ENCODE measurements at places on chromosomes 16 and 17.
A peak's percentile ranks its signal among the peaks of the same experiment; 100 is the strongest.

DNA sequence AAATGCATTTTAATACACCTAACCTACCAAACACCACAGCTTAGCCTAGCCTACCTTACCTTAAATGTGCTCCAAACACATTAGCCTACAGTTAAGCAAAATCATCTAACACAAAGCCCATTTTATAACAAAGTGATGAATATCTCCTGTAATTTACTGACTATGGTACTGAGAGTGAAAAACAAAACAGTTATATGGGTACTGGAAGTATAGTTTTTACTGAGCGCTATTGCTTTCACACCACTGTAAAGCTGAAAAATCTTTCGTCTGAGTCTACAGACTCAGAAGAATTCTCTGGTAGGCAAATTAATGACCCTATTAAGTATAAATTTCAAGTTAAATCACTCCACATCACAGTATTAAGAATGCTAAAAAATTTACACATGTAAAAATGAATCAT, 3.5 kb downstream of the GRB2 start:
- no peak for DNase-seq

DNA sequence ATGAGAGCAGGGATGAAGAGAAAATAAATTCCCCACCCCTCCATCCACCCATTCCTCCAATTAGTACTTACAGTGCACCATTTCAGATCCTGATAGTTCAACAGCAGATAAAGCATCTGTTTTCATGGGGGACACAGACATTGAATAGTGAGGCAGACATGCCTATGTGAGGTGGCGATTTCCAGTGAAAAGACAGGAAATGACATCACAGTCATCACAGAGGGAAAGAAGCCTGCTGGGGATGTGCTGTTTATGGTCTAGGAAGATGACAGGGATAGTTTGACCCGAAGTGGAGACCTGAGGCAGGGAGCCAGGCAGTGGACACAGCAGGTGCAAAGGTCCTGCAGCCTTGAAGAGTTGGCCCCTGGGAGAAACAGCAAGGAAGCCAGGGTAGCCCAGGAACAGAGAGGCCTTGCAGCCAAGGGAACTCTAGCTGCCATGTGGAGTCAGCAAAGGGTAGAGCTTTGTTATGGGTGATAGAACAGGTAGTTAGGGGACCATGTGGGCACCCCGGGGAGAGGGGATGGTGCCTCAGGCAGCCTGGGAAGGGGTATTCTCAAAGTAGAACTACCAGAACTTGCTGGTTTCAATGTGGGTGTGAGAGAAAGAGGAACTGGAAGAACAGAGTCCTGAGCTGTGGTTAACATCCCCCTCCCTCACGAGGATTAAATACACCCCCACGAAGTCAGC, 256.6 kb downstream of the CPPED1 start:
- DNase-seq: no peak

DNA sequence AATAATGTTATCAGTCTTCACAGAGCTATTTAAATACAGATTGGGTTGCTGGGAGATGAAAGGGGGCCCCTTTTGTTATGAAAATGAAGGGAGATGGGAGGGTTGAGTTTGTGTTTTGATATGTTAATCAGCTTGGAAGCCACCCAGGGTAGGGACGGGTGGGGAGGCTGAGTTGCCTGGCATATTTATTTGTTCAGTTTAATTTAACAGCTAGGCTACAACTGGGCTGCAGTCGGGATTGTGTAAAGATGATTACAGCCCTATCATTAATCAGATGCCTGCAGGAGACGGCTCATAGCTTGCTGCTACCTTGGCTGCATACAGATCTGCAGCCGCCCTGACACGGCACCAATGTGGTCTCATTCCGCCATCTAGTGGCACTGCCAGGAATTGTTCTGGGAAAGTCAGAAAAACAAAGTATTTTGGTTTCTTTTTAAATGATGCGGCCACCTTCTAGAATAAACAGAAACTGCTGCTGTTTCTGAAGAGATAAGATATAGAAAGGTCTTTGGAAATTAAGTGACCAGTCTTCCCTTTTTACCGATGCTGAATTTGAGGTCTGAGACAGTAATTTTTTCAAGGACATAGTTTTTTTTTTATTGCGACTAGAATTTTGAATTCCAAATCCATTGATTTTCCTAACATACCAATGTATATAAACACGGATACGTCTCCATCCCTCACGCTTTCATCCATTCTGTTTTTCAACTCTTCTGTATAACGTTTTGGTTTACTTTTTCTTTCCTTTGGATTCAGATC, 458.0 kb upstream of the ASIC2 start:
- no peak for DNase-seq

GRCh38 chr17:57956291-57957119, 1.3 kb upstream of the CUEDC1 start:
- DNase-seq: peak; percentile 33

DNA sequence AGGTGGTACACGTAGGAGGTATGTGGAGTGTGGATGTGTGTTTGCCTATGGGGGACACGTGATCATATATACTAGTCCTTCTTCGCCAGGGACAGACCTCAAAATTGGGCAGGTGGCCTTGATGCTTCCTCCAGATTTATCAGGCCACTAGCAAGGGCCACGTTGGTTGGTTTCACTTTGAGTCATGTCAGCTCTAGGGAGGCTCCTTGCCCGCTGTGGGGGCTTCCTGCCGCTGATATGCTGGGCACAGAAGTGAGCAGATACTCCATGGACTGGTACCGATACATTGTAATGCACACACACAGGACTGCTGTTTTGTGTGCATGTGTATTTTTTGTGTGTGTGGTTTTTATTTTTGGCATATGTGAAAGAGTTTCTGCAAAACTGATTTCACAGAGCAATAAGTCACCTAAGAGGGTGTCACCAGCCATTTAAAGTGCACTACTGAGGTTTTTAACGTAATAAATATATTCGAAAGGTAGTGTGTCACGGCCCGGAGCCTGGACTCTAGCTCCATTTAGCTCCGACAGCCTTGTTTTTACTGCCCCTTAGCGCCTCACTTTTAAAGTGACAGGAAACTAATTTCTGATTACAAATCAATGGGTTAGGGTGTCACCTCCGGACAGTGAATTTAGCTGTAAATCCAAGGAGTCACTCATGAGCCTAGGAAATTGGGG, 605.5 kb upstream of the SALL1 start:
- DNase-seq: no peak

GRCh38 chr17:40447148-40447644, 3.9 kb downstream of the IGFBP4 start:
- DNase-seq: no peak

DNA sequence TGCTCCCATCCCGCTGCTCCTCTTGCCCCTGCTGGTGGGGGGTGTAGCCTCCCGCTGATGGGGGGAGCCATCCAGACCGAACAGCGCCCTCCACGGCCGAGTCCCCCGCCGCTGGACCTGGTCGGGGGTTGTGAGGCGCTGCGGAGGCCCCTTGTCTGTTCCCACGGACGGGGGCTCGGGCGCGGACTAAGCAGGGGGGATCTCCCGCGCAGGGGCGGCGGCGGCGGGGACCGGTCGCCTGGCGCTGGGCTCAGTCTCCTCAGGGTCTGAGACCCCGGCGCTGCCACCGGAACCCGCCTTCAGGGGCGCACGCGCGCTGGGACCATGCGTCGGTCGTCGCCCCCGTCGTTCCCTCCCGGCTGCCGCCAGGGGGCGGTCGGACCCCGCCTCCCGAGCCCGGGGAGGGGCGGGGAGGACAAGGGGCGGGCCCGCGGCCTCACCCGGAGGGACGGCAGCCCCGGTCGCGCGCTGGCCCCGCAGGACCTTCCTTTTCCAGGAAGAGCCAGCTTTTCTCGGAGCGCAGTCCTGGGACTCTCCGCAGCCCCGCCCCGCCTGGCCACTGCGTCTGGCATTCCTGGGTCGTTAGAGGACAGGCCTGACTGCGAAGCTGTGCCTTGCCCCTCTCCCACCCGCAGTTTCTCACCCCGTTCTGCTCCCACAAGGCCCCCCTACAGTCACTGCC, 6.3 kb upstream of the IL32 start:
- DNase-seq: peak; percentile 98

DNA sequence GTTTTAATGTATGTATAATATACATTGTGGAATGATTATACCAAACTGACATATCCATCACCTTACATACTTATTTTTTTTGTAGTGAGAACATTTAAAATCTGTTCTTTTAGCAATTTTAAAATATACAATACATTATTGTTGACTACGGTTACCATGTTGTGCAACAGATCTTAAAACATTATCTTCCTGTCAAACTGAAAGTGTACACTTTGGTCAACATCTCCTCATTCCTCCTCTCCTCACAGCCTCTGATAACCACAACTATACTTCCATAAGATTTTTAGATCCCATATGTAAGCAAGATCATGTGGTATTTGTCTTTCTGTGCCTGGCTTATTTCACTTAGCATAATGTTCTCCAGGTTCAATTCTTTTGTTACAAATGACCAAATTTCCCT, 7.5 kb upstream of the DNAJA2 start:
- no peak for DNase-seq

- no peak for DNase-seq
These were observed 177.4 kb upstream of the XYLT1 start for GRCh38 chr16:17647879-17648872.

GRCh38 chr17:79878329-79878947, 39.2 kb upstream of the CBX4 start:
- DNase-seq: no peak

DNA sequence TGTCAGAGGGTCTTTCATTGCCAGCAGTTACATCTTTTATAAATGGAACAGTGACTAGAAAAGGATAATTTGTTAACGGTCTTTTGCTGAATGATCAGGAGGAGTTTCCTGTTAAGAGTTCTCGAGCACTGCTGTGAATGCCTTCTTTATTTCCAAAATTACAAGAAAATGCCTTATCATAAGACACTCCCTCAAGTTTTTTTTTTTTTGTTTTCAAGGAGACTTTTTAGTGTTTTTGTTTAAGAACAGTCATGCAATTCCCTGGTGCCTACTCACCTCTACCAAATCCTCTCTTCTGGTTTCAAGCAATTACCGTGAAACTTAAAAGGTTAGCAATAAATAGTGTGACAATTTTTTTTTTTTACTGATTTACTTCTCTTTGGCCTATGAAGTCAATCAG, 19.0 kb upstream of the VWA3A start:
- no peak for DNase-seq

- no peak for DNase-seq
These were observed 64.1 kb upstream of the SREBF1 start for GRCh38 chr17:17900615-17901520.

- DNase-seq: no peak
These were observed 2.2 kb upstream of the UBE2Z start for GRCh38 chr17:48905987-48906515.

GRCh38 chr17:13940858-13941665, 128.2 kb upstream of the COX10 start:
- no peak for DNase-seq

GRCh38 chr16:51093726-51094280, 57.3 kb downstream of the SALL1 start:
- no peak for DNase-seq

GRCh38 chr17:35548978-35549377, 11.5 kb upstream of the SLFN12L start:
- no peak for DNase-seq

DNA sequence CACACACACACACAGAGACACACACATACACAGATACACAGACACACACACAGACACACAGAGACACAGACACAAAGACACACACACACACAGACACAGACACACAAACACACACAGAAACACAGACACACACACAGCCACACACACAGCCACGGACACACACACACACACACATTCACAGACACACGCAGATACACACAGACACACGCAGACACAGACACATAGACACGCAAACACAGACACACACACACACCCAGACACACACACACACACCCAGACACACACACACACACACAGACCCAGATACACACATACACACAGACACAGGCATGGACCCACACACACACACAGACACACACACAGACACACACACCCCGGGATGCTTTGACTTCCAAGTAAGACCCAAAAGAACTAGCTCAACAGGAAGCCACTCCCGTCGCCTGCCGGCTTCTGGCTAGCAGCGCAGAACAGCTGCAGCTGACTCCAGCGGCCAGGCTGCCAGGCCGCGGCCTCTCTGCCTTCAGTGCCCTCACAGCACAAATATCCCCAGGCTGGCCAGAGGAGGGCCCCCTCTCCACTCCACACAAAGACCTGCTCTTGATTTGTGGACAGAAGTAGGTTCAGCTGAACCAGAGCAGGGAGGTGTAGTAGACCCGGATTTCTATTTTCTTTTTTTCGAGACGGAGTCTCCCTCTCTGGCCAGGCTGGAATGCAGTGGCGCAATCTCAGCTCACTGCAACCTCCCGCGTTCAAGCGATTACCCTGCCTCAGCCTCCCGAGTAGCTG, 6.0 kb upstream of the CHRNE start:
- peak; percentile 94 for DNase-seq

GRCh38 chr17:7183433-7184090, 4.4 kb upstream of the ASGR1 start:
- DNase-seq: no peak

- no peak for DNase-seq
These were observed 173.6 kb downstream of the PRKCA start for GRCh38 chr17:66476014-66476413.

- DNase-seq: no peak
These were observed 15.8 kb downstream of the CDH16 start for GRCh38 chr16:66902648-66903543.

DNA sequence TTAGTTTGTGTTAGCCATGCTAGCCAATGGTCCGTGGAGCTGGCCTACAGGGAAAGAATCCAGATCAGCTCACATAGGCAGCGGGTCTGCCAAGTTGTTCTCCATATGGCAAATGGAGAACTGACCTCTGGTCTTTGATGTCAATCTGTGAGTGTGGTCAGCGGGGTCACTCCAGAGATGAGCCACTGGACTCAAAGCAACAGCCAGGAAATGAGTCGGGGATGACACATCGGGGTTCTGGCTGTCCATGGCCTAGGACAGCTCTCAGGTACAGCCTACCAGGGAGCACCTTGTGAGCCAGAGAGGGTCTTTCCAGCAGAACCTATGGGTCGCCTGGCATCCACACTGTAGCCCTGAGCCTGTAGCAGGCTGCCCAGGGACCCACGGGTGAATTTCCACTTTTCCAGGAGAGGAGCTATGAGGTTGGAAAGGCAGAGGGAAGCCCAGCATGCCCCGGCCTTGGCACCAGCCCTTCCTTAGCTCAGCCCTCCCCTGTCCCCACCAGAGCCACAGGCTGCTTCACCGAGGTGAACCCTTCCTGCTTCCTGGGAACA, 203.0 kb upstream of the TNRC6C start:
- peak; percentile 62 for DNase-seq

DNA sequence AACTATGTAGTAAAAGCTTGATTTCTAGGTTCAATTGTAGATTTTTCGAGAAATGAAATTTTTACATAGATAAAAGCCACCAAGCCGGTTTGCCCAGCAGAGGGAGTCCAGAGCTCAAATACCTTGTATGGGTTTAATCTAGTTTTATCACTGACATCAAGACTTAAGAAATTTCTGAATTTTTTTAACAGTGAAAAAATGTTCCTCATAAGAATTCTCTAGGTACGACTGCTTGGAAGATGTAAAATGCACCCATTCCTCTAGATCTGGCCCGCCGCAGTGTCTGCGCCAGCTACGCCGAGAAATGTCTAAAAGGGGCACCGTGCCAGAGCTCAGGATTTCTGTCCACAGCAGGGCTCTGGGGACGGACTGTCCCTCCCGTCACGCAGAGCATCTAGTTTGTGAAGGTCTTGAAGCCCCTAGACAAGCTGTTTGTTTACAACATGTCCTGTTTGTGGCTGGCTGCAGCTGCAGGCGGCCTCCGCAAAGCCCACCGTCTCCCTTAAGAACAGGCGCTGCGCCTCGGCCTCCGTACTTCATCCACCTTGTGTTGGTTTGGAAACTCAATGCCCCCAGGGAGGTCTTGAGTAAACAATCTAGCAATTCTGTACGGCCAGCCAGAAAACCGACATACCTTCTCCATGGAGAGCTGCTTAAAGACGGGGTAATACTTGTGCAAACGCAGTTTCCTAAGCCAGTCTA, 24.8 kb downstream of the MAP1LC3B start:
- DNase-seq: no peak

Measured in mesenteric fat pad (tissue), 1 donor.